WTC11 (cell line): ENCODE measurements at places on chromosomes 3 and 15.

DNA sequence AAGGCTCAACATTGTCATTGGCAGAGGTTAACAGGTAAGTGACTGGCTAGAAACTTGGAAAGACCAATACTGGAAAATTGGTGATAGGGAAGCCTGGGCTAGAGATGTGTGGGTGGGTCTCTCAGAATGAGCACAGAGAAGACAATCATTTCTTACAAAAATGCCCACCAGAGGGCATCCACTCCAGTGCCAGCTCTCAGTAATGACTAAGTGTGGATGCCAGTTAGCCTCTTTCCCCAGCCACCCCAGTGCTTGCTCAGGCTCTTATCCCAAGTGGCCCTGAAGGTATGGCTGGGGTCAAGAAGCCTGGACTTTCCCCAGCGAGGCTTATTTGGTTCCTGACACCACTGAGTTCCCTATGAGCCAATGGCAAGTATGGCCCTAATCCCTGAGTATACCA lies 115.9 kb upstream of the ST8SIA2 start:
- no peak for DNase-seq

- DNase-seq: no peak
Observed at GRCh38 chr15:55334371-55334770, 15.3 kb downstream of the PIGB start.

GRCh38 chr3:183586477-183586876 lies 31.0 kb upstream of the KLHL6 start:
- DNase-seq: no peak

- DNase-seq: no peak
Observed at GRCh38 chr15:85403745-85404144, 23.3 kb downstream of the AKAP13 start.
